SK-N-MC (cell line): ENCODE measurements at places on chromosomes 7 and 10.

DNA sequence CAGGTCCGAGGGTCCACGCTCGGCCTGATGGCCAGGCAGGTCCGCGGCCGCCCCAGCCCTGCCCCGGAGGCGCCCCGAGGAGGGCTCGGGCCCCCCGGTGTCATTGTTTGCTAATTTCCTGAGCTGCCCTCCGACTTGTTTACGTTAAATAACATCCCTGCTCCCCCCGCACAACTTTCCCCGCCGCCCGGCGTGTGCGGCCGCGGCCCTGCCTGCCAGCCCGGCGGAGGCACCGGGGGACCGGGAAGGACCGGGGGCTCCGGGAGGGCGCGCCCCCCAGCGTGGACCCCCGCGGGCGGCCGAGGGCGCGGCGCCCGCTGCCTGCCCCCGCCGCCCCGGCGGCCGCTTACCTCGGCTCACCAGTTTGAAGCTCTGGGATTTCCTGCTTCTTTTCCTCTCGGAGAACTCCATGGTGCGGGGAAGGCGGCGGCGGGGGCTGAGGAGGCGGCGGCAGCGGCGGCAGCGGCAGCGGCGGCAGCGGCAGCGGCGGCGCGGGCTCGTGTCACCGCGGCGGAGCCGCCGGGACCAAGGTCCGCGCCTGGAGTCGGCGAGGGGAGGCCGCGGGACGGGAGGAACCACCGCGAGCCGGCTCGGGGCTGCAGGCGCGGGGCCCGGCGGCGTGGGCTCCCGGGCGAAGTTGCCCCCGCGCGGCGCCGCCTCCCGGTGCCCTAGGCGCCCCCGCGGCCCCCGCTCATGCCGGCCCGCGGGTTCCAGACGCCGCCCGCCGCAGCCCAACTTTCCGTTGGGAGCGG, 515 bp downstream of the BEND7 start:
- DNase-seq: no peak

- DNase-seq: no peak
Measured at GRCh38 chr7:107836237-107837144, 33.5 kb upstream of the SLC26A3 start.

DNA sequence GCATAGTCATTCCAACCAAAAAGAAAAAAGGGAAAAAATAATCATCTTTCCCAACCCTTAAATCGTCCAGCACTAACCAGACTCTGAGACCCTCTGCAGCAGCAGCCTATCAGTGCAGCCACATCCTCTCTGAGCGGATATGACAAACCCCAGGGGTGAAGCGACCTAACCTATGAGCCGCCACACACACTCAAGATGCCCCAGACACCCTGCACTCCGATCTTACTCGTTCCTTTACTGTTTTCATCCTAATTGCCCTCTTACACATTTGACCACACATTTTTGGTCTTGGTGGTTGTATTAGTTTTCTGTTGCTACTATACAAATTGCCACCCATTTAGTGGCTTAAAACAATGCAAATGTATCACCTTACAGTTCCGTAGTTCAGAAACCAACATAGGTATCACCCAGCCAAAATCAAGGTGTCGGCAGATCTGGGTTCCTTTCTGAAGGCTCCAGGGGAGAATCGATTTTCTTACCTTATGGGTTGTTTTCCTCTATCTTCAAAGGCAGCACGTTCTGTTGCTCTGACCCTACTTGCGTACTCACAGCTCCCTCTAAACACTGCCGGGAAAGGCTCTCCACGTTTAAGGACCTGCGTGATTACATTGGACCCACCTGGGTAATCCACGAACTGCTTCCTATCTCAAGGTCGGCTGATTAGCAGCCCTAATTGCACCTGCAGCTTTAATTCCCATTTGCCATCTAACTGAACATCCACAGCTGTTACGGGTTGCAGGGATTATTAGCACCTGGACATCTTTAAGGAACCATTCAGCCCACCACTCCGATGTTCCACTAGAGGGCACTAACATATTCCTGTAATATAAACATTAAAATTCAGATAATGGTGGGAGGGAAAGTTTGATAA, 37.3 kb upstream of the PRSS1 start:
- DNase-seq: no peak

GRCh38 chr10:119199231-119199992, 8.0 kb upstream of the GRK5 start:
- DNase-seq: no peak

DNA sequence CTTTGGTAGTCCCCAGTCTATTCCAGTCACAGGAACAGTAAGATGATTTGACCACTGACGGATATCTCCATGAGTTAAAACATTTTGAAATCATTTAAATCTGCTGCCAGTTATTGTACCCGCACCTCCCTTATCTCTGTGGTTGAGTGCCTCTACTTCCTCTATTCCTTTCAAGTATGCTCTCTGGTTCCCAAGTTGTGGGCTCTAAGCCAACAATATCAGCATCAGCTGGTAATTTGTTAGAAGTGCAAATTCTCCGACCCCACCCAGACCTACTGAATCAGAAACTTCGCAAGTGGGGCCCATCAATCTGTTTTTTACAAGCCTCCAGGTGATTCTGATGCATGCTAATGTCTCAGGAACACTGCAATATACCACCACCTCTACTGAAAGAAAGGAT, 235.5 kb downstream of the CCSER2 start:
- no peak for DNase-seq

DNA sequence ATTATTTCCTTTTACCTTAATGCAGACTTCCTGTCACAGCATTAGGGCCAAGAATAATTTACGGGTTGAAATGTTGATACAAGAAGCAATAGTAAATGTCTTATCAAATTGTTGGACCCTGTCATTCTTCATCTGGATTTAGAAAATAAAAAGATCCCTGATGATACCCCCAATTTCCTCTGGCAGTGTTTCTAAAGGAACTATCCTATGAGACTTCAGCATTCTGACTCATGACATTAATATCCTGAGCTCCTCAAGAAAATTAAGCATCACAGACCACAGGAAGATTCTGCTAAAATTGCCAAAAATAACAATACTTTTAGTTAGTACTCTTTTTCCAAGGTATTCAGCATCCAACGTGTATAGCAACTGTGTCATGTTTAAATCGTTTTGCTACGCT, 490.5 kb upstream of the ANKRD30A start:
- DNase-seq: no peak

DNA sequence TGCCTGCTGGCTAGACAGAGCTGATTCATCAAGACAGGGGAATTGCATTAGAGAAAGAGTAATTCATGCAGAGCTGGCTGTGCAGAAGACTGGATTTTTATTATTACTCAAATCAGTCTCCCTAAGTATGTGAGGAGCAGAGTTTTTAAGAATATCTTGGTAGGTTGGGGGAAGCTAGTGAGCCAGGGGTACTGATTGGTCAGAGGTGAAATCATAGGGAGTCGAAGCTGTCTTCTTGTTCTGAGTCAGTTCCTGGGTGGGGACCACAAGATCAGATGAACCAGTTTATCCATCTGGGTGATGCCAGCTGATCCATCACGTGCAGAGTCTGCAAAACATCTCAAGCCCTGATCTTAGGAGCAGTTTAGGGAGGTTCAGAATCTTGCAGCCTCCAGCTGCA, 39.8 kb downstream of the FOXI2 start:
- no peak for DNase-seq

DNA sequence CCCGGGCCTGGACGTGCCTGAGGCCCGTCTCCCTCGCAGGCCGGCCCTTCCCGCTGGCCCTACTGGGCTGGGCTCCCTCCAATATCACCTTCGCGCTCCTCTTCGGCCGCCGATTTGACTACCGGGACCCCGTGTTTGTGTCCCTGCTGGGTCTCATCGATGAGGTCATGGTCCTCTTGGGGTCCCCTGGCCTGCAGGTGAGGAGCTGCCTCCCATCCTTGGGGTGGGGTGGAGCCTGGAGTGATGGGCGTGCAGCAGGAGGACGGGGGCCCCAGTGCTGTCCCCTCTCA, 2.1 kb downstream of the CYP2W1 start:
- DNase-seq: no peak

- no peak for DNase-seq
Measured at GRCh38 chr7:120994512-120995410, 6.2 kb downstream of the CPED1 start.

DNA sequence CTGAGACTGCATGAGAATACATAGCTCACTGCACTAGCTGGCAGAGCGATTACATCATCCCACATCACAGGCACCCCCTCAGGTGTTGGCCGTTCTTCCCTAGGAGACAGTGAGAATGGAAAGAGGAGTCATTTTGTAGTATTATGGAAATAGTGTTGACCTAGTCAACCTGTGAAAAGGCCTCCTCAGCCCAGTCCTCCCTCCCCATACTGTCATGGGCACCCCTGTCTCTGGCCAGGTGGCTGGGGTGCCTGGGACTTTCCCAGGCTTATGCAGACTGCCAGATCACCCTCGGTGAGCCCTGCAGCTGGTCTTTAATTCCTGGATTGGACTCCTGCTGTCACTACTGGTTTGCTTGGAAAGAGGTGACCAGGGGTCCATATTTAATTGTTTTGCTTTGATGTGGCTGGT, 4.0 kb downstream of the INPP5A start:
- no peak for DNase-seq

GRCh38 chr10:29859521-29860130, 199.8 kb downstream of the JCAD start:
- no peak for DNase-seq

DNA sequence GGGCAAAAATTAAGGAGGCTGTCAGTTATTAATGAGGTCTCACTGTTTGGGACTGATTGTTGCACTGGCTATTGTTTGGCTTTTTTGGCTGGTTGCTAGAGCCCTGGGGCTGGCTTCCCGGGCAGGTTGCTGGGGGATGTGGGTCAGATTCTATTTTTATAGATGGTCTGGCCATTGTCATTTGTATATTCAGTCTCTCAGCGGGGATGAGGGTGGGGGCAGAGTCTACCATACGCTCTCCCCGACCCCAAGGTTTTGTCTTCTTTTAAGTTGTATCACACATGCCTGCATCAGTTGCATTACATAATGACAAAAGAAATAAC, 84.3 kb upstream of the GRB10 start:
- DNase-seq: no peak

- DNase-seq: no peak
Measured at GRCh38 chr7:104135760-104136558, 71.9 kb downstream of the ORC5 start.

GRCh38 chr7:101518336-101518735, 110.8 kb downstream of the MYL10 start:
- no peak for DNase-seq

DNA sequence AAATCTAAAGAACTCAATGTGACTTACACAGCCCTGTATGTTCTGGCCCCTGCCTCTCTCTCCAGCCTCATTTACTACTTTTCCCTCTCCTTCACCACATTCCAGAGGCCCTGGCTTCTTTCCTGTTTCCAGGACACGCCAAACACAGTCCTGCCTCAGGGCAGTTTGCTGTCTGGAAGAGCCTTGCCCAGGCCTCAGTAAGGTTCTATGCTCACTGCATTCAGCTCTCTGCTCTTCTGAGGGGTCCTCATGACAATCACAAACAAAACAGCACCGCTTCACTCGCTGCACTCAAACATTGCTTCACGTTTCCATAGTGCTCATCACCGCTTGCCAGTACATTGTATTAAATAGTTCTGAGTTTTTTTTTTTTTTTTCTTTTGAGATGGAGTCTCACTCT, 35.1 kb upstream of the GARS1 start:
- no peak for DNase-seq

GRCh38 chr10:132705173-132705572, 80.8 kb downstream of the NKX6-2 start:
- no peak for DNase-seq

GRCh38 chr10:90148116-90148855, 446.9 kb downstream of the KIF20B start:
- no peak for DNase-seq

DNA sequence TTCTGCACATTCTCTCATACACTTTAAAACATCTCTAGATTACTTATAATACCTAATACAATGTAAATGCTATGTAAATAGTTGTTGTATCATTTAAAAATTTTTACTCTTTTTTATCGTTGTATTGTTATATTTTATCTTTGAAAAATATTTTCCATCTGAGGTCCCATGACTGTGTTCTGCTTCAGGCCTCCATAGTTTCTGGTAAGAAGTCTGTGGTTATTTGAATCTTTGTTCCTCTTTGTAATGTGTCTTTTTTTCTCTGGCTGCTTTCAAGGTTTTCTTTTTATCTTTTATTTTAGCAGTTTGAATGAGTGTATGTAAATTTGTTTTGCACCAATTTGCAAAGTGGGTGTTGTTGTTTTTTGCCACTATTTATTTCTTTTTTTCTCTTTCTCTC, 263.1 kb downstream of the RPS24 start:
- DNase-seq: no peak

DNA sequence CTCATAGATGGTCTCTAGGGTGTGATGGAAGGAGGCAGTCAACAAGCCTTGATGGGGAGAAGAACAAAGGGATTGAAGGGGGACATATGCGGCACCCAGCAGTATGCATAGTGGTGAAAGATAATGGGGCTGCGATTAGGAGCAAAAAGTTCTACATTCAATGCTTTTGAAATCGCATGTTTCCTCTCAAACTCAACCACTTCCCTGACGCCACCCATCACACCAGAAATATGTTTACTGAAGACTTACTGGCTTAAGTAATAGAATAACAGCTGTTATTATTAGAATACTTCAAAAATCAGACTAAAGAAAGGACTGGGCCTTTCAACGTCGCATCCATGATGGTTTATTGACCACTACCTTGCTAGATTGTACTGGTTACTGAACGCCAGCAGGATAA, 31.5 kb downstream of the MKRN1 start:
- DNase-seq: no peak
